ENCODE measurements at places on chromosomes 3 and 15.

GRCh38 chr3:132542577-132542976 is 54.5 kb upstream of the ACKR4 start:
- no peak for DNase-seq

- no peak for DNase-seq
Measured at GRCh38 chr3:117600666-117601065, 891.1 kb downstream of the TUSC7 start.

DNA sequence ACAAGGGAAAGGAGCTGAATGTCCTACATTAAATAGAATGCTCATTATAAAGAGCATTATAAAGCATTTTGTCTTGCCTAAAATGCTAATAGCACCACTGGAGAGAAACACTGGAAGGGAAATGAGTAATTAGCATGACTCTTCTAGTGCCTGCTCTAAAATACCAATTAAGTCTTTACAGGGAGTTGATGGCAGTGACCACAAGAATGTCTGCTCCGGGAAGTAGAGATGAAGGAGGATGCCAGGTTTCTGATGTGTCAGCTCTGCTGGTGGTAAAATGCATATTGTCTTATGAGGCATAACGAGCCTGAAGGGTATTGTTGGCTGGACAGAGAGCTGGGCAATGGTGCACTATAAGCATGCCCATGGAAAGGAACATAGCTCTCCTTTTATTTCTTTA is 49.5 kb downstream of the MYLK start:
- no peak for DNase-seq

- DNase-seq: no peak
Measured at GRCh38 chr3:81245501-81245900, 515.9 kb downstream of the GBE1 start.

DNA sequence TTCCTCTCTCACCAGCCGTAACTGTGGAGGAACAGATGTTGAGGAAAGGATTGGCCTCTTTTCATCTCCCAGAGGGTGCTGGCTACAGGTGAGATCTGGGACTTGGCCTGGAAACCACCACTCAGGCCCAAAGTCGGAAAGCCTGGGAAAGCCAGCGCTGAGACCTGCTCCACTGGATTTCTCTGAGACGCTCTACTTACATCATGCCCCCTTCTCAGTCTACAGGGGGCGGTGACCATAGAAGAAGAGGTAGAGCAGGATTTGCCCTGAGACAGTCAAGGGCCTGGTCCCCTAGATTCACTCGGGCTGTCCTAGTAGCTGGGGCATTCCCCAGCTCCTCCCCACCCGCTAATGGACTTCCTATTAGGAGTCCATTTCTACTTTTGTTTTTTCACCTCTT is 80.9 kb downstream of the C3orf38 start:
- DNase-seq: no peak

GRCh38 chr15:96440978-96441377 is 110.5 kb downstream of the NR2F2 start:
- no peak for DNase-seq

- no peak for DNase-seq
Measured at GRCh38 chr3:13186435-13186815, 113.2 kb upstream of the IQSEC1 start.

- no peak for DNase-seq
Measured at GRCh38 chr3:67617518-67617917, 36.9 kb downstream of the SUCLG2 start.

GRCh38 chr3:152638707-152639450 is 196.1 kb upstream of the P2RY1 start:
- DNase-seq: no peak

GRCh38 chr3:41898631-41899030 is 63.3 kb downstream of the ULK4 start:
- DNase-seq: no peak

DNA sequence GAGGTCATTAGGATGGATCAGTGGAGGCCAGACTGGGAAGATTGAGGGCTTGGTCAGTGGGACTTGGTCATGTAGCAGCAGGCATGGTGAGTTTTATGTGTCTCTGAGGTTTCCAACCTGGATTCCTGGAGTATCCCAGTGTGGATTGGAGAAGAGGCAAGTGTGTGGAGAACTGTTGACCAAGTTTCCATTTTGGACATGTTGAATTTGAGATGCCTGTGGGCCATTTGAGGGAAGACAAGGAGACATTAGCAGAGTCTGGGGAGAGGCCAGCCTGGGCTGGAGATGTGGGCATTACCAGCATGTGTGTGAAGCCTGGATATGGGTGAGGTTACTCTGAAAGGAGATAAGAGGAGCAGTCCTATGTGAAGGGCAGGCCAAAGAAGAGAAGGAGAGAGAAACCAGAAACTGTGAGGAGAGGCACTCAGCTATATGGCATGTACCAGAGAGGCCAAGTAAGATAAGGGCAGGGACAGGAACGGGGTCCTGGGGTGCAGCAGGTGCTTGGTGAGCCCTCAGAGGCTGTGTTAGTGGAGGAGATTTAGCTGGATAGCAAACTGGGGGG is 4.3 kb downstream of the SLC25A38 start:
- DNase-seq: no peak

- DNase-seq: no peak
Measured at GRCh38 chr3:105722943-105723556, 145.8 kb downstream of the CBLB start.

DNA sequence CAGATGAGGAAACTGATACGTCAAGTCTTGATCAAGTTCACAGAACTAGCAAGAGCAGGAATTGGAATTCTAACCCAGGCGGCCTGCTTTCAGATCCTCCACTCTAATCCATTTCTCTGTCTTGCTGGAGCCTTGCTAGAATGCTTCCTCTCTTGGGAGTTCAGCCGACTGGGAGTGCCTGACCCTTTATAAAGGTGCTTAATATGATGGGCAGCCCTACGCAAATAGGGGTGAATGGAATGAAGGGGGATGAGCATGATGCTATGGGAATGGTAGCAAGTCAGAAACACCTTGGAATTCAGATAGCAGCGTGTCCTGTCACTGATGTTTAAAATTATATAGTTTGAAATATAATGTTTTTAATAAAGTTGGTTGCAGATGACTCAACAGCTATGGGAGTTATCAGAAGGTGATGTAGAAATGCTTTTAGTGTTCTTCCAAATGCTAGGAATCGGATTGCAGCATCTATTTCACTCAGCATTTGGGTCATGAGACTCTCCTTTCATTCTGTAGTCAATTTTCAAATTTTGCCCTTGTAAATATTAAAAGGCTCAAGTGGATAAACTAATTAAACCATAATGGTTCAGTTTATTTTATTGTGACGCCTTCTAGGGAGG is 150.7 kb downstream of the FNDC3B start:
- no peak for DNase-seq

DNA sequence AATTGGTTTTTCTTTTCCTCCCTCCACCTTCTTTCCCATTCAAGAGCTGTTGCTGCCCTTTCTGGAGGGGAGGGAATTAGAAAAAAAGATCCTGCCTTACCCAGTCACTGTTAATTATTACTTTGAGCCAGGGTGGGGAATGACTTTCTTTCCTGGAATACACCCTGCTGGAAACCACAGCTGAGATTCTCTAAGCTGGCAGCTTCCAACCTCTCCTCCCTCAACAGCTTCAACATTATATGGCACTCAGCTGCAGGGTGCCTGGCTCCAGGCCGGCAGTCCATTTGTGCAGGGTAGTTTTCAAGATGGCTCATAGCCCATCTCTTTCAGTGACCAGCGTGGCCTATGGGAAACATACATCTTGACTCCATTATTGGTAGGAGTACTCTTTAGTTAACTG is 105.8 kb downstream of the UBE3A start:
- no peak for DNase-seq

DNA sequence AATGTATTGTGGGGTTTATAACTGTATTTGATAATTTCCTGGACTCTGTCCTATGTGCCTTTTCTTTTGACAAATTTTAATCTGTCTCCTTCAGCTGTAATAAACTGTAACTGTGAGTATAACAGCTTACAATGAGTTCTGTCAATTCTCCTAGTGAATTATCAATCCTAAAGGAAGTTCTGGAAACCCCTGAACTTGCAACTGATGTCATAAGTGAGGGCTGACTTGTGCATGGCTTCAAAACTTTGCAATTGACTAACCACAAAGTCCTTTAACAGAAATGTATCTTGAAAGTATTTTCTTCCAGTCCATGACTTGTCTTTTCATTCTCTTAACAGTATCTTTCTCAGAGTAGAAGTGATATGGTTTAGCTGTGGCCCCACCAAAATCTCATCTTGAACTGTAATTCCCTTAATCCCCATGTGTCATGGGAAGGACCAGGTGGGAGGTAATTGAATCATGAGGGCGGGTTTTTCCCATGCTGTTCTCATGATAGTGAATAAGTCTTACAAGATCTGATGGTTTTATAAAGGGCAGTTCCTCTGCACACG is 108.3 kb downstream of the TFDP2 start:
- no peak for DNase-seq

DNA sequence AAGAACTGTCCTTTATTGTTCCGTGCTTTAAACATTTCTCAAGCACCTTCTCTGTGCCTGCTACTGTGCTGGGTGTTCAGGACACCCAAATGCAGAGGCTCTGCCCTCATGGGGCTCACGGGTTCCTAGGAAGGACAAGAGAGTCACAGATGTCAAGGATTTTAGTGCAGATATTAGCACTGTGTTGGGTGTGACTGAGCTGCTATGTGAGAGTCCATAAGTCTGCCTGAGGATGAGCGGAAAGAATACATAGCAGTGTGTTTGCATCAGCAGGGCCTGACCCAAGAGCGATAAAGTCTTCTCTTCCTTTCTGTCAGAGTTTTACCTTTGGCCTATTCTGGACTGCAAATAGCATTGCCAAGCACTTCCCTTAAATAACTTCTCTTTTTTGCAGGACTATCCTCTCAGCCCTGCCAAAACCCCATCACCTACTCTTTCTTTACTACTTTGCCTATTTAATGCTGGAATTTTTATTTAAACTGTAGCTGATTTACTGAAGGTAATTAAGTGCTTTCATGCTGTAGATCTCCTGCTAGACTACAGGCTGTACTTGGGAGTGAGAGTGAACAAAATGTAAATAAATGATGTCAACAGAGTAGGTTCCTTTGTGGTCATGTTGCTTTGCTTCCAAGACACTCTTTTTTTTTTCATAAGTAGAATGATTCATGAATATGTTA is 459.4 kb upstream of the TPRG1 start:
- DNase-seq: no peak

- no peak for DNase-seq
Measured at GRCh38 chr3:81308306-81308705, 453.1 kb downstream of the GBE1 start.

- DNase-seq: no peak
Measured at GRCh38 chr3:152236716-152237115, 32.0 kb upstream of the MBNL1 start.

- DNase-seq: no peak
Measured at GRCh38 chr15:100113351-100114080, 228.3 kb downstream of the ADAMTS17 start.

DNA sequence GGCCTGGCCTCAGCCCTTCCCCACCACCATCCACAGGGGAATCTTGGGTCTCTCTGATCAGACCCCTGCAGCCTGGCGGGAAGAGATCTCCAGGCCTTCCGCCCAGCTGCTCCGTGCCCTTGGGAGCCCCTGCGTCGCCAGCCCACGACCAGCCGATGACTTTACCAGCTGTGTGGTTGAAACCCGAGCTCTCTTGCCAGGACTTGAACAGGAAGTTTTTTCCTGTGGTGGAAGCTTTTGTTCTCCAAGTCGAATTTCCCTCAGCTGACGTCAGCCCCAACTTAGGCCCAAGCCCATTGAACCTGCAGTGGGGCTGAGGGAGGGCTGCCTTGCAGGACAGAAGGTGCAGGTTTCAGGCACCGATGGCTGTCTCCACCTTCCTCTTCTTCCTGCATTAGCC is 51.7 kb upstream of the SMAD3 start:
- DNase-seq: no peak

GRCh38 chr3:167872941-167873340 is 137.4 kb downstream of the SERPINI1 start:
- no peak for DNase-seq

- DNase-seq: no peak
Measured at GRCh38 chr3:172201136-172201869, 161.9 kb downstream of the FNDC3B start.

GRCh38 chr3:122356402-122356801 is 26.6 kb downstream of the MIX23 start:
- DNase-seq: no peak

GRCh38 chr3:65070968-65071367 is 383.2 kb upstream of the ADAMTS9 start:
- no peak for DNase-seq

GRCh38 chr3:4983739-4984510 is 4.7 kb downstream of the BHLHE40 start:
- DNase-seq: peak; percentile 77

DNA sequence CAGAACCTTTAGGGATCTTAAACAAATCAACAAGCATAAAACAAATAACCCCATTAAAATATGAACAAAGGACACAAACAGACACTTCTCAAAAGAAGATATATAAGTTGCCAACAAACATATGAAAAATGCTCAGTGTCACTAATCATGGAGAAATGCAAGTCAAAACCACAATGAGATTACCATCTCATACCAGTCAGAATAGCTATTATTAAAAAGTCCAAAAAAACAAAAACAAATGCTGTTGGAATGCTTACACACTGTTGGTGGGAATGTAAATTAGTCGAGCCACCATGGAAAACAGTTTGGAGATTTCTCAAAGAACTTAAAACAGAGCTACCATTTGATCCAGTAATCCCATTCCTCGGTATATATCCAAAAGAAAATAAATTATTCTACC is 423.6 kb downstream of the OTOL1 start:
- no peak for DNase-seq

DNA sequence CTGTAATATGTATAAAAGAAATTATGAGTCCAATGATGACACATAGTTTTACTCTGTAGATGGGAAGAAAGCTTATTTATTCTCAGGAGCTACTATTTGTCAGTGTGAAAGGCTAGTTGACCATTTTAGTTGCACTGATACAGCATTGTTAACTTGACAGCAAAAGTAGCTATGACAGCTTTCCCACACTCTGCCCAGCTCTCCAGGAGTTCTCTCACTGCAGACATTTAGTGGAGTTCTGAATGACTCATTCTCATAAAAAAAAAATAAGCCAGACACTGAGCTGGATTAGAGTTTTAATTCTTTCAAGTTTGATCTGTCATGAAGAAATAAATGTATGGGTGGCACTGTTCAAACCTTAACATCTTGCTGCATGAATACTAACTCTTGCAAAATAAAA is 77.2 kb upstream of the CFAP20DC start:
- no peak for DNase-seq

GRCh38 chr15:31358957-31359701 is 32.5 kb downstream of the KLF13 start:
- DNase-seq: no peak

- no peak for DNase-seq
Measured at GRCh38 chr3:104126864-104127553, 1239.7 kb upstream of the ALCAM start.

- no peak for DNase-seq
Measured at GRCh38 chr3:99250821-99251355, 349.4 kb upstream of the DCBLD2 start.

DNA sequence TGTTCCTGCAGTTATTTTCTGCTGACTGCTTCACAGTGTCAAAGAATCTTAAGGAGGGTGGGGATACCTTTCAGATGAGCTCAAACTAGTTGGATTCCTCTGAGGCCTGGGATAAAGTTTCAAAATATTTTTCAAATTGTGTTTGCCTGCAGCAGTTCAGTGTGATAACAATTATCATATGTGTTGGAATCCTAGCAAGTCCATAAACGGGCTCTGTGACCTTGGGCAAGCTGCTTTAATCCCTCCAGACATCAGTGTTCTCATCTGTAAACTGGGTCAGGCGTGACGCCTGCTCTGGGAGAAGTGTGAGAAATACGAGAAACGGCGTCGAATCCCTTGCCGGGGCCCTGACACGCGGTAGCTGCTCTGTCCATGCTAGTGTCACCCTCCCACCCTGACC is 153.5 kb downstream of the UACA start:
- DNase-seq: no peak

Measured in activated effector memory CD4-positive, alpha-beta T cell treated with Interleukin-2 at 50 U/mL for 16 hours (primary cell).